ENCODE measurements at places on chromosomes 5 and 9. TPM values are rescaled to one million over a fixed set of nuclear protein-coding genes. Genes with fewer than 3 reads are reported as not detected.

Gene SCGB3A2
- 1.0 TPM for total RNA-seq

Gene PCDH1
- 36.4 TPM for total RNA-seq

Gene DMXL1
- total RNA-seq = 89.3 TPM

Gene IL9
- not detected for total RNA-seq

Gene BRINP1
- total RNA-seq = not detected

Gene IL17B
- 51.7 TPM for total RNA-seq

Gene AKNA
- total RNA-seq = 29.0 TPM

Gene COL27A1
- total RNA-seq = 42.4 TPM

Gene ORM2
- total RNA-seq = not detected

Gene BNIP1
- 8.3 TPM for total RNA-seq

Gene PRR7
- 8.2 TPM for total RNA-seq

Gene ST6GALNAC4
- total RNA-seq = 19.6 TPM

Gene NEUROG1
- not detected for total RNA-seq

Gene TMEM174
- not detected for total RNA-seq

Gene PPP1R2B
- total RNA-seq = not detected

Gene PLCXD3
- total RNA-seq = 4.2 TPM
